ENCODE measurements at places on chromosomes 5 and 9.

- no peak for DNase-seq
These were observed 417.3 kb downstream of the TLE4 start for GRCh38 chr9:79989079-79989478.

GRCh38 chr9:108095496-108095895 is 605.9 kb upstream of the KLF4 start:
- no peak for DNase-seq

DNA sequence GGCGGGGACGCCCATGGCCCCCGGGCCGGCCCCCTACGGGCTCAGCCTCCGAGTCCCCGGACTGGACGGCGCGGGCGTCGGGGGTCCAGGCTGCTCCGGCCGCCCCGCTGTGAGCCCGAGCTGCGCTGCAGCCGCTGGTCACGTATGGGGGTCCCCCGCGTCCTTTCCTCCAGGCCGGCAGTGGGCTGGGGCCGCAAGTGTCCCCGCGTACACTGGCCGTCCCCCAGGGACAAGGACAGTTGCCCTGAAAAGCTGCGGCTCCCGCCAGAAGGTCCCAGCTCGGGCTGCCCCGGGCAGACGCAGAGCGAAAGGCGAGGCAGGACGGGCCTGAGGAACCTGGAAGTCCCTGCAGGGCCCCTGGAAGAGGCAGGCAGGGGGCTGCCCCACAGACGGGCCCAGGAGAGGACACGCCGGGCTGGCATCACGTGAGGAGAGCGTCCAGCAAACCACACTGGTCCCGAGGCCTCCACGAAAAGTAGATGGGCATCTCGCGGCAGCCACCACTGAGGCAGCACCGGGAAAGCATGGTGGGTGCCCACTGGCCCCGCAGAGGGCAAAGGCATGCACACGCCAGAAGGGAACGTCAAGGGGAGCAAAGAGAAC is 3.3 kb upstream of the NKD2 start:
- DNase-seq: peak; percentile 0

GRCh38 chr9:106795031-106795430 is 67.9 kb upstream of the ZNF462 start:
- no peak for DNase-seq

DNA sequence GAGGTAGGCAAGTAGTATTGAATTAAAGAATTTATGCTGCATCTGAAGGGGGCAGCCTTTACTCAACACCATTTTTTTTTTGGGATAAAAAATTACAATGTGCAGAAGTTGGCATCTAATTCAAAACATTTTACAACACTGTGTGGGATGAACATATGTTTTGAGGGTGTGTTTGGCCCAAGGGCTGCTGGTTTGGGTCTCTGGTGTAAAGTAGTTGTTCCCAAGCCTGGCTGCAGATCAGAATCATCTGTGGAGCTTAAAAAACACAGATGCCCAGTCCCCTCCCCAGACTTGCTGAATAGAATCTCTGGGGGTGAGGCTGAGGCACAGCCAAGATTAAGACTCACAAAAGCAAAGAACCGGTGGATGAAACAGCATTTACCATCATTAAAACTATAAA is 33.0 kb upstream of the PDZD2 start:
- no peak for DNase-seq

DNA sequence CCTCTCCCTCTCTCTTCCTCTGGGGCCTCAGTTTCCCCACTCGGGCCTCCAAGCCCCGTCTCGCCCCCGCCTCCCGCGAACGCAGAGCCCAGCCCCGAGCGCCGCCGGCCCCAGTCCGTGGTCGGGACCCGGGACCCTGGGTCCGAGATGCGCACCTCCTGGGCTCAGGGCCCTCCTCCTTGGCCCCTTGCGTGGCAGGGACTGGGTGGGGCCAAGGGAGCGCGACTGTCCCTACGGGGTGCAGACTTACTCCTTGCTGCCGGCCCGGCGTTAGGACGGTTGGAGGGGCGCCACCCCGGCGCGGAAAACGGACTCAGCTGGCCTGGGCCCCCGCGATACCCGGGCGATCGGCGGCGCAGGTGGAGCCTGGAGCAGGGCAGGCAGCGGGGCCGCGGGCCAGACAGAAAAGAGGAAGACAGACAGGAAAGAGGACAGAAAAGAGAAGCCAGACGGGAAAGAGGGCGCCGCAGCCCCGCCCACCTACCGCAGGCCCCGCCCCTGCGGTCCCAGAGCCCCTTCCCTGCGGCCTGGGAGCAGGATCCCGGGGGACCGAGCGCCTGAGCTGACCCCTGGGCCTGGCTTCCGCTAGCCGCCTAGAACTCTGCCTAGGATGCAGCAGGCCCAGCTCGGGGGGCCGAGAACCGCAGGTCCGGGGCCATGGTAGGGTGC is at the start of gene GBGT1:
GBGT1 (minus strand) TSS at position 411 of the 669 bp plus-strand sequence. CDS start 1,502 bp downstream, outside the sequence.
- peak; percentile 52 for DNase-seq

- no peak for DNase-seq
These were observed 805.6 kb downstream of the BRINP1 start for GRCh38 chr9:118563677-118564076.

DNA sequence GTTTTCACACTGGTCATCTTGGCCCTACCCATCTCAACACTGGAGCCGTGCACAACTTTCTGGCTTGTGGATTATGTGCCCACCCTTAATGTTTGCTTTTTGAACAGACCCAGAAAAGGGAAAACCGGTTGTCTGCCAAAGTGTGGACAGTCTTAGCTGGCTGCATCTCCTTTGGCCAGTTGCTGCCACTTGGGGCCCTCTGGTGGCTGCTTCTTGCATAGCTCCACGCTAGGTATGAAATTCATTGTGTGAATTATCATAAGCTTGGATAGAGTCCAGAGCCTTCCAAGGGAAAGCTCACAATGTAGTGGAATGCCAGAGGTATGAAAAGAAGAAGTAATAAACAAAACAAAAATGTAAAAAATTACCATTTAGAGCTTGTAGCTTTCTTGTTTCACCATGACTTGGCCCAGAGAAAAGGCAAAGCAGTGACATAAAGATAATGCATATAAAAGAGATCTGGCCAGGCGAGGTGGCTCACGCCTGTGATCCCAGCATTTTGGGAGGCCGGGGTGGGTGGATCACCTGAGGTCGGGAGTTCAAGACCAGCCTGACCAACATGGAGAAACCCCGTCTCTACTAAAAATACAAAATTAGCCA is 12.5 kb upstream of the SLC36A3 start:
- DNase-seq: peak; percentile 29

DNA sequence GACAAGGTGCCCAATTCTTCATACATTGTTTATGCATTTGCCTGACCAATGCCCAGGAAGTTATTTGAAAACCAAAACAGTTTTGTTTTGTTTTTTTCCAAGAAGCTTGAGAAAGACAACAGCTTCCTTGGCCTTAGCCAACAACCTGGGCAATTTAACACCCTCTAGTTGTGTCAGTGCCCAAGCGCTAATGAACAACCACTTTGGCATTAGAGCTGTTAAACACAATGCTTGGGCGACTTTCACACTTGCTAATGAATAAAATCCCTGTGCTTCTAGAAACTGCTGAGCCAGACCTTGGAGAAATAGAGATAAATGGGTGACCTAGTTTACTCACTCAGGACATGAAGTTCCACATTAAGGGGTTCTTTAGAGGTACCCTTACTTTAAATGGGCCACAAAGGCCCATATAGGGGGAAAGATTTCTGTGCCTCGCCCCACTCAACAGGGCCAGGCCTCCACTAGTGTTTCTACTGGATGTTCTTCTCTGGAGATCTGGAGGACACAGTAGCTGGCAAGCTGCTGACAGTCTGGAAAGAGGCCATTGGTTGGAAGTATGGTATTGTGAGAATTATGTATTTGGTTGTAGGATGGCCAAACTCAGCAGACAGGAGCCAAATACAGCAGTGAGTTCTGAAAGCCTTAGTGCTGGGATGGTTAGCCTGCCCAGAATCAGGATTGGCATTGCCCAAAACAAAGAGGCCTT is 179.8 kb downstream of the DOCK8 start:
- DNase-seq: no peak

DNA sequence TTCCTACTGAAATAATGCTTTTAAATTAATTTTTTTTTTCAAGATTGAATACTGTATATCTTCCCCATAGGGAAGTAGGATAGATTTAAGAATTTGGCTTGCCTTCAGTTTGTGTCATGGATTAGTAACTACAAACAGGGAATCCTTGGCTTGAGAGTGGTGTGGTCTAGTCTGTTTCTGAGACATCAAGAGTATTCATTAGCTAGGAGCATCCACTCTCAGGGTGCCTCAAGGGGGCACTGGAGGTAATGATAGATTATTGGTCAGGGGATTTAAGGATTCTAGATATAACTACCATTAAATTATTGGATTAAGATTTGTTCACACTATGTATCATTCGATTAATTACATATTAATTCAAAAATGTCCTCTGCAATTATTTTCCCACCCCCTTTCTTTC is 91.8 kb upstream of the TXNDC8 start:
- DNase-seq: no peak

- DNase-seq: no peak
These were observed 103.5 kb upstream of the COL5A1 start for GRCh38 chr9:134537951-134538641.

DNA sequence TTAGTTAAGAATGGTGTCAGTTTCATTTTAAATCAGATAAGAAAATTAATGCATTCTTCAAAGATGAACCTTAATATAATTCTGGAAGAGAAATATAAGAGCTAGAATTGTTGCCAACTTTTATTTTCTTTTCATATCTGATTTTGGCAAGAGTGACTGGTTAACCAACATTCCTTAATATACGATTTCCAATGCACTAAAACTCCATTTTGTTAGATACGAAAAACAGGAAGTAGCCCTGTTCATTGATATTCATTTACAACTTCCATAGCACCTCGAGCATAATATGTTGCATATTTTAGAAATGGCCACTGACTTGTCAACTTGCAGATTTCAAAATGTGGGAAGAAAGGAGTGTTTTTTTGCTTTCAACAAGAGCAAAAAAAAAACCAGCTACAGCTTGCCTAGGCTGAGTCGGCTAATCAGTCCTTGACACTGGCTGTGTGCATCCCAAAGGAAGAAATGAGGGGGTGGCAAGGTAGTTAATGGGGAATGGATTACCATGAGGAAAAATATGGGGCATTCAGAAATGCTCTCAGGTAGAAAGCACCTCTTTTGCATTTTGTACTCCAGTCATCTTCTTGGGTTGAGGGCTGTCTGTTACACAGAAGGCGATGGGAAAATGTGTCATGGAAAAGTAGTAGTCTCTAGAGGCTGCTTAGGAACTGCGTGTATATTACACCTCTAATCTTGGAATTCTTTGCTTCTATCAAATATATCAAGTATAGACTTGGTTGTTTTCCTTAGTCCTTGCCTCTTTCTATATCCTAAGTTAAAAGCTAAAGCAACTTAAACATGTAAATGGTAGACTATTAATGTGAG is 3.9 kb downstream of the MAP3K1 start:
- no peak for DNase-seq

- no peak for DNase-seq
These were observed 49.8 kb downstream of the AK8 start for GRCh38 chr9:132828201-132828770.

- DNase-seq: no peak
These were observed 244.3 kb upstream of the ZNF608 start for GRCh38 chr5:124990723-124991122.

DNA sequence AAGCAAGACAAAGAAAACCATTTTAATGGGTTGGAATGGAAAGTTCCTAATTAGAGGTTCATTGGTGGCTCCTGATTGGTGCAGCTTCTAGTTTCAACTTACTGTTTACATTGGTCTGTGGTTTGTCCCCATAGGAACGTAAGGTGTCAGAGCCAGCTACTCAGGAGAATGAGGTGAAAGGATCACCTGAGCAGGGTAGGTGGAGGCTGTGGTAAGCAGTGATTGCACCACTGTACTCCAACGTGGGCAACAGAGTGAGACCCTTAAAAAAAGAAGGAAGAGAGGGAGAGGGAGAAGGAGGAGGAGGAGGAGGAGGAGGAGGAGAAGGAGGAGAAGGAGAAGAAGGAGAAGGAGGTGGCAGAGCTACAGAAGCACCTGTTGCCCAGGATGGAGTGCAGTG is 30.4 kb downstream of the KCNIP1 start:
- DNase-seq: no peak

GRCh38 chr9:93825348-93826115 is 129.6 kb downstream of the BARX1 start:
- DNase-seq: no peak

DNA sequence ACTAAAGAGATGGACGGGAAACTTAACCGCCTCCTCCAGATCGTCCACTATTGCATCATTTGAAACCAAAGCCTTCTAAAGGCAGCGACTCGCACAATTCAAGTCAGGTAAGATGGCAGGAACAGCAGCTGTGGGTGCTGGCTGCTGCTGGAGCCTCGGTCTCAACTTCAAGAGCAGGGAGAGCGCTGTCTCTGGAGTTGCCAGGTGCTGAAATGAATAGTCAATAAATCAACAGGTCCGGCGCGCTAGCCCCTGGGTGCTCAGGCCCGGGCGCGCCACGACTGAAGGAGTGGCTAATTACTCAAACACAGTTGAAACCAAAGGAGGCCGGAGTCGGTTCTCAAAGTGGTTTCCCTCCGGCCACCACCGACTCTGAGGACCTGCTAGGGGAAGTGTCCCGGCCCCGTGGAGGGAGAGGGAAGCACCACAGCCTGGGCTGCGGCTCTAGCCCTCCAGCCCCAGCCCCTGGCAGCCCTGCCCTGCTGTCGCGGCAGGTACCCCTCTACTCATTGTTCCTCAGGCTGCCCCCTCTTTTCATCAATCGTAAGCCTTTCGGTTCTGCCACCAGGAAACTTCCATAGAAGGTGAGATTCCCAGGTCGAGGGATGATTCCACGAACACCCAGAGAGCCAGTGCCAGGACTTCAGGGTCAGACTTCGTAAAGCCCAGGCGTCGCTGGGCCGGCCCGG is 804 bp downstream of the TTC39B start:
- DNase-seq: no peak

DNA sequence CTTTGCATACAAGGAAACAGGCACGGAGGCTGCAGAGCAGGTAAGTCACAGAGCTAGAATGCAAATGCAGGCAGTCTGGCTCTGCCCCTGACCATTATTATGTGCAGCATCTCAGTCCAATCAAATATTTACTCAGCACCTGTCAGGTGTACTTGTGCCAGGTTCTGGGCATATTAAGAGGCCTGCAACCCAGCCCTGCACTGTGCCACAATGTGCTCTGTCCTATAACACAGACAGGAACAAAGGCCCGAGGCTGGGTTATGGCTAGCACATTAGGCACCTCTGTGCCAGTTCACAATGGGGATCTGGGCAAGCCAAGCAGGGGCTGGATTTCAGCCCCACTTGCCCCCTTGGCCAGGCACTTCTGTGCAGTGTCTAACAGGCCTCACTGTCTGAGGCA is 14.0 kb downstream of the ARL15 start:
- no peak for DNase-seq

GRCh38 chr5:151255621-151256286 is 2.8 kb downstream of the GM2A start:
- DNase-seq: peak; percentile 58

Measured in stimulated activated naive B cell treated with anti-CD40 and anti-IgM and Interleukin-4, amounts not matched to agents 10 μg/mL and 1 μg/mL and 100 μg/mL, for 72 hours (primary cell).